ENCODE measurements at places on chromosomes 4 and X.

DNA sequence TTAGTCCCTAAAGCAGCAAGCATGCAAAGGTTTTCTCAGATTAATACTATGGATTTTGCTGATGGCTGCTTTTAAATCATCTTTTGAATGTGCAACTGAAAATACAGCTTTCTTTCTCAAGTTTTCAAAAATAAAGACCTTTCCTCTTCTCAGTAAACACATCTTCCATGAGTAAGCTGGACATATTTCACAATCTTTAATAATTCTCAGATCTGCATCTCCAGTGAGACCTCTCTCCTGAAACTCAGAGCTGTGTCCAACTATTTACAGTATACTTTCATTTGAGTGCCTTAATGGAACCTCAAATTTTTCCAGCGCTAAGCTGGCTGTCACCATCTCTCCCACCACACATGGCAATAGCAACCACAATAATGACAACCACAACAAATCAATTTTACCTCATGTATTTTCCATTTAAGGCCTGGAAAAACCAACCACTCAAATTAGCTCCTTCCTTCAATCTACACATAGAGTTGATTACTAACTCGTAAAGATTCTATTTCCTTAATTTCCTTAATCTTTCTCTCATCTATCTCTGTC is 192.4 kb upstream of the RPL34 start:
- DNase-seq: no peak

- DNase-seq: no peak
Measured at GRCh38 chr4:43757147-43757546, 691.5 kb downstream of the KCTD8 start.

DNA sequence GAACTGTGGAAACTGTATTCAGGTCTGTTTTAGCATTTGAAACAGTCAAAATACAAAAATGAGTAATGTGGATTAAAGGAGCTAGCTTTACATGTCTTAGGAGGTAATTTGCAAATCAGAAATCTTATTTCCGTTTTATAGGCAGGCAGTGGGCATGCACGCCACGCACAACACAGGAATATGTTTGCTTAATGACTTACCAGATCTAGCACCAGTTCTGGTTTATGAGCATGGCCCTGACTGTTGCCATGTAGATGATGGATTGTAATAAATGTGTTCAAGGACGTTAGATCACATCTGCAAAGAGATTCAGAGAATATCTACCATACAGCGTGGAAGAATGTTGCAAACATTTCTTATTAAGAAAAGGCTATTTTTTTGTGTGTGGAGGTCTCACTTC is 344.5 kb upstream of the NR3C2 start:
- DNase-seq: no peak

- DNase-seq: no peak
Measured at GRCh38 chrX:101385026-101385684, 836 bp downstream of the BTK start.

DNA sequence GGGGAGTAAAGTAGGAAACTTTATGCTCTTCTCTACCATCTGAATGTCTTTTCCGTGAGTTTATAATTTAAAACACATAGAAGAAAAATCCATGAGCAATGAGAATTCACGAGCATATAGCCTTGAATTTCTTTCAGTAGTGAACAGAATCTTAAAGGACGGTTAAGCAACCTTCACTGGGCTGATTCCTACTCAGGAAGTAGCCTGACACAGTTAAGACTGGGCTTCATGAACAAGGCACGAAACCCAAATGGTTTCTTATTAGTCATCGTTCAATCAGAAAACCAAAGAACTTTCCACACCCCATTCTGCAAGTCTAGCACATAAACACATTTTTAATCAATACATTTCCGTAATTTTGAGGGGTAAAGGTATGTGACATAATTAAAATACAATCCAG is 95.8 kb downstream of the SH3KBP1 start:
- no peak for DNase-seq

DNA sequence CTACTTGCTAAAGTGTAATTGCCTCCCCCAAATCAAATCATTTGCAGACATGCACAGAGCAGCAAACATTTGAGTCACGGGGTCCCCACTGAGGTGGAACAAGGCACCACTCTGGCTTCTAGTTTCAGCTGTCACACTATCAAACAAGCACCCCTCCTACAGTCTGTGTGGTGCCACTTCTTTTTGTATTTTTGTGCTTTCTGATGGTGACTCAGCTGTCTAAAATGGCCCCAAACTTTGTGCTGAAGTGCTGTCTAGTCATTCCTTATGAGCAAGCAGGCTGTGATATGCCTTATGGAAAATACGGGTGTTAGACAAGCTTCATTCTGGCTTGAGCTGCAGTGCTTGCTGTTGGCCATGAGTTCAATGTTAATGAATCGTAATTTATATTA is 15.4 kb downstream of the IGFBP7 start:
- no peak for DNase-seq

- no peak for DNase-seq
Measured at GRCh38 chr4:57090079-57090478, 20.1 kb downstream of the IGFBP7 start.

- no peak for DNase-seq
Measured at GRCh38 chr4:37573566-37573965, 112.6 kb downstream of the RELL1 start.

GRCh38 chrX:29257521-29257920 is 670.3 kb downstream of the IL1RAPL1 start:
- DNase-seq: no peak

- DNase-seq: peak; percentile 75
Measured at GRCh38 chrX:1582686-1583437, 8.5 kb upstream of the AKAP17A start.

- no peak for DNase-seq
Measured at GRCh38 chr4:163143532-163143931, 23.2 kb downstream of the NAF1 start.

DNA sequence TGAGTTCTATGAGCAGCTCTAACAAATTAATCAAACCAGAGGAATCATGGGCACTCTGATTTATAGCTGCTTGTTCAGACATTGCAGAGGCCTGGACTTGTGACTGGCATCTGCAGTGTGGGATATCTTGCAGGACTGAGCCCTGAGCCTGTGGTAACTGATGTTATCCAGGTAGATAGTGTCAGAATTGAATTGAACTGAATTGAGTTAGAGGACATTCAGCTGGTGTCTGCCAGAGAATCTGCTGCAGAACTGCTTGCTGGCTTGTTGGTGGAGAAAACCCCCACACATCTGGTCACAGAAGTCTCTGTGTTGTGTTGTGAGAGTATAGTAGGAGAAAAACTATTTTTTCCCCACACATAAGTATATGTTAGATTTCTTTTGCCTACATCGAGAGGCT is 42.2 kb downstream of the SMIM20 start:
- no peak for DNase-seq

DNA sequence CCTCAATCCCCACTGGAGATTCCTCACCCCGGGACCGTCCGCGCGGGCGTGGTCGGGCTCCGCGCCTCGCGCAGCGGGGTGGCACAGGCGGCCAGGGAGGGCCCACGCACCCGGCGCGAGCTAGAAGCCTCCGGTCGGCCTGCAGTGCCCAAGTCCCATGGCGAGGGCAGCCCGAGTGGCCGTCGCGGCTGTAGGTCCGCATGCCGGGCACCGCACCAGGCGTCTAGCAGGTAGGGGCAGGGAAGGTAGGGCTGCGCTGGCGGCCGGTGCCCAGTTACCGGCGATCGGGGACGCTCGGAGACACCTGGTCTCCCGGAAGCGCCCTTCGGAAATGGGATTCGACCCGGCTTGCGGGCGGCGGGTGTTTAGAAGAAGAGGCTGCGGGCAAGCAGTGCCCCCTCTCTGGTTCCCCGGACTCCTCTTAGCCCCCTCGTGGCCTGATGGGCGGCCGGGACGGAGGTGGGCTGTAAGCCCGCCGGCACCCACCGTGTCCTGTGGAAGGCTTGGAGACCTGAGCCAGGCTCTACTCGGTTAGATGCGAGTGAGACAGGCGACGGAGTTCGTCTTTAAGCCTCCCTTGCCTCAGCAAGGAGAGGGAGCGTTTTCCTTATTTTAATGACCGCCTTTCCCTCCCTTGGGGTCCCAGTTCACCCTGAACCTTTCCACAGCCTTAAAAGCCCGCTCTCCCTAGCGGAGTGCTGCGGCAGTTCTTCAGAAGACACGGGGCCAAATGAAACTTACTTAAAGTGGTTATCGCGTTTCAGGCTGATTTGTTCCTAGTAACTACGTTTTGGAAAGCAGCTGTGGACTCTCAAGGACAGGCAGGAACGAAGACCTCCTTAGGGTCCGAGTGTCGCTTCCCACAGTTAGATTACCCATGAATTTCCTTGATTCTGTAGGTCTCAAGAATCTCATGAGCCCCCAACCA is 821 bp downstream of the SLITRK2 start:
- DNase-seq: no peak

GRCh38 chrX:150594584-150594983 is 26.2 kb downstream of the MTM1 start:
- no peak for DNase-seq

DNA sequence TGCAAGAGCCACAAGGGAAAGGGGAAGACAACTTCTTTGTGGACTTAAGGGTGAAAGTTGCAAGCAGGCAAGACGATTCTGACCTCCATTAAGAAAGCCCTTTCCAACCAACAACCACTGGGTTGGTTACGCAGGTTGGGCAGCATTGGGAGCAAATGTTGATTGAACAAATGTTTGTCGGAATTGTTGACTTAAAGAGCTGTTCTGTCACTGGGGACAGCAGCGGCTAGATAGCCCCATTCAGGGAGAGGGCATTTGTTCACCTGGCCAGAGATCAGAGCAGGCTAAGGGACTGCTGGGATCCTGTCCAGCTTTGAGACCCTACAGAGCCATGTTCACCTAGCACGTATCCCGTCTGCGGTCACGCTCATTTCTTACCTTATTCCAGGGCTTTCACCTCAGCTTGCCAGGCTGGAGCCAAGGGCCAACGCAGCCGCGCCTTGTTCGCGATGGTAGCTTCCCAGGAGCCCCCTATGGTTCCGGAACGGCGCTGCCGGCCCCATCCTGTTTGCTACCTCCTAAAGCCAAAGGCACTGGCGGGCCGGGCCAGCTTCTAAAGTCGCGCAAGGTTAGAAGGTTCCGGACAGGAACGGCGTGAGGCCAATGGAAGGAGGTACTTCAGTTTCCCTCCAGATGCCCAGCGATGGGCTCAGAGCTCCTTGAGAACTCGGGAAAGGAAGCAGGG is 24.6 kb downstream of the F9 start:
- no peak for DNase-seq

DNA sequence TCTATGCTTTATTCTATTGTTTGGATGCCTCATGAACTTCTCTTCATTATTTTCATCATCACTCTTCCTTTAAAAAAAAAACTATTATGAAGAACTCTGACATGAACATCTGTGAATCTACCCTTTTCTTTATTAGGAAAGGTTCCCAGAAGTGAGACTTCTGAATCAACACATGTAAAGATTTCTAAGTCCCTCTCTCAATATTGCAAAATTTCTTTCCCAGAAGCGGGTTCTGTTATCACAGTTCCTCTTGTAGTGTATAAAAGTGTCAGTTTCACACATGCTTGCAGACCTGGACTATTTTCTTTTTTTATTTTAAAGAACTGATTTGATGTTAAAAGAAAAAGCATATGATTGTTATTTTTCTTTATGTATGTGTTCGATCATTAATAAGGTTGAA is 330.8 kb upstream of the KLF3 start:
- no peak for DNase-seq

DNA sequence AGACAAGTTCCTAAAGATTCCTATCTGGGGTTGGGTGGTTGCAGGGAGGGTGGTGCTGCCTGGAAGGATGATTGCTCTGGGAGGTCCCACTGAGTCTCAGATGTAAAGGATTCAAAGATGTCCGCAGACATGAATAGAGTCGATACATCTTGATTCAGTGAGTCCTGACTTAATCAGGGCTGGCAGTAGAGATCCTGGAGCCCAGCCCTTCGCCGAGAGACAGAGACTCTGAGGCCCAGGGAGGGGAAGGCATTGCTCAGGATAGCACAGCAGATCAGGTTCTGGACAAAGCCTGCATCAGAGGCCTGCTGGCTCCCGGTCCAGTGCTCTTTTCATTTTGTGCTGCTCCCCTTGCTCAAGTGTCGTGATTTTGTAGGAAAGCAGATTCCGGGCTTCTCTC is 21.7 kb downstream of the PJA1 start:
- DNase-seq: no peak

GRCh38 chr4:145939856-145940255 is 1.2 kb upstream of the ZNF827 start:
- no peak for DNase-seq

DNA sequence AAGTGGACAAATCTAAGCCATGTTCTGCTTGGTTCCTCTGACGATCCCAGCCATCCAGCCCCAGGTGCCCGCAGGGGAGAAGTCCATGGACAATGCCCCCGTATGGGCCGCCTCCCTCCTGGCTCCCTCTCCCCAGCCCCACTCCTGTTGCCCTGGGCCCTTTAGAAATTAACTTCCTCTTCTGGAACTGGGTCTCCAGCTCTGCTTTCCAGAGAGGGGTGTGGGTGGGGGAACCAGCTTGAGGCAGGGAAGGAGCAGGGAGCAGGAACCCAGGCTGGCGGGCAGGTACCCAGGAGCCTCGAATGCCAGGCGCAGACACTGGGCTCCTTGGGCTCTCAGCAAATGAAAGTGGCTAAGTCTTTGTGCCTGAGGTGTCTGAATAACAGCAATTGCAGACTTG is 12.7 kb upstream of the ABLIM2 start:
- no peak for DNase-seq

DNA sequence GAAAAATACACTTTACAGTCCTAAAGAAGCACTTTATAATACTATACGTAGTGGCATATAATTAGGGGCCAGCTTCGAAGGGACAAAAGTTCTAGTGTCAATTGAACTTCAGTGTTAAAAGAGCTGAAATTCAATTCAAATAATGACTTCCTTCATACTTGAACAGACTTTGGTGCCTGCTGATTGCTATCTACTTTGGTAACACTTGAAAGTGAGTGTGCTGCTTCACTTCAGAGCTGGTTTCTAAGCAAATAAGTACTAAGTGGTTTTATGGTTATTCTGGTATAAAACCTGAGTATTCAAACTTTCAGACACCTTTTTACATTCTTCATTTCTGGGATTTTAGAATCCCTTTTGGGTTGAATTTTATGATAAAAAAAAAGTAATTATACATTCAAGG is 107.0 kb downstream of the SLC4A4 start:
- no peak for DNase-seq

DNA sequence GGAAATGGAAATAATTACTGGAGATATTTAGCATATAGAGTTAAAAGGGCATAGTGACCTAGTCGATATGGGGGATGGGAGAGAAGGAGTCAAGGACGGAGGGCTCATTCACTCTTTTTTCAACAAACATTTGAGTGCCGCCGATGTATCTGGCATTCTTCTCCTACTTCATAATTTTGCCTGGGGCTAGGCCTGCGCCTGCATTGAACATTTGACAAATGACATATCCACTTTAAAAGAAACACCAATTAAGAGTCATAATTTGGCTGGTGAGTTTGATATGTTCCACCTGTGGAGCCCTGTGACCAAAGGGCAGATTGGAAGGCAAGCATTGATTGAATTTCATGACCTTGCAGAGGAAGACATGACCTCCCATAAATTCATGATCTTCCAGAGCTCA is 2.6 kb upstream of the GPC3 start:
- DNase-seq: no peak

- DNase-seq: no peak
Measured at GRCh38 chr4:184313058-184313581, 95.4 kb upstream of the ENPP6 start.

GRCh38 chr4:123477711-123478209 is 81.2 kb downstream of the SPRY1 start:
- no peak for DNase-seq

Data from GM12864 (cell line).